ENCODE measurements at places on chromosomes 16 and 17.

DNA sequence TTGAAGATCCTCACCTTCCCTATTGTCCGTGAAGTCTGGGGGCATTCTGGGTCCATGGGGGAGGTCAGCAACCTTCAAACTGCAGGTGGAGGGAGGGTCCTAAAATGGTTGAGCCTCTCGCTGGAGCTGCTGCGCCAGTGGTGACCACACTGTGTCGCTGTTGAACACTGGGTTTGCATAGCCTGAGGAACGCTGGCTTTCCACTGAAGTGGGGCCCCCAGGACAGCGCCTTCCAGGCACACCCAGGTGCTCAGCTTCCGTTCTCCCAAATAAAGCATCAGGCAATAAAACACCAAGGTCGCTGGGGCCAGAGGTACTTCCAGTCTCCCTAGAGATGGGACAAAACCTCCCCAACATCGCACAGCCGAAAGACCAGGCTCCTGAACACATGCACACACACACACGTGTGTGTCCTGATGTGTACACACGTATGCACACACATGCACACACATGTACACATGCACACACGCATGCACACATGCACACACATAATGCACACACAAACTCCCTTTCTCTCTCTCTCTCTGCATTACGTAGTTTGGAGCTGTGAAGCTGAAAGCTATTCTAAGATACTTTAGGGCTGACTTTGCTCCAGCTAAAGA, 120.6 kb downstream of the IRF8 start:
- DNase-seq: no peak

DNA sequence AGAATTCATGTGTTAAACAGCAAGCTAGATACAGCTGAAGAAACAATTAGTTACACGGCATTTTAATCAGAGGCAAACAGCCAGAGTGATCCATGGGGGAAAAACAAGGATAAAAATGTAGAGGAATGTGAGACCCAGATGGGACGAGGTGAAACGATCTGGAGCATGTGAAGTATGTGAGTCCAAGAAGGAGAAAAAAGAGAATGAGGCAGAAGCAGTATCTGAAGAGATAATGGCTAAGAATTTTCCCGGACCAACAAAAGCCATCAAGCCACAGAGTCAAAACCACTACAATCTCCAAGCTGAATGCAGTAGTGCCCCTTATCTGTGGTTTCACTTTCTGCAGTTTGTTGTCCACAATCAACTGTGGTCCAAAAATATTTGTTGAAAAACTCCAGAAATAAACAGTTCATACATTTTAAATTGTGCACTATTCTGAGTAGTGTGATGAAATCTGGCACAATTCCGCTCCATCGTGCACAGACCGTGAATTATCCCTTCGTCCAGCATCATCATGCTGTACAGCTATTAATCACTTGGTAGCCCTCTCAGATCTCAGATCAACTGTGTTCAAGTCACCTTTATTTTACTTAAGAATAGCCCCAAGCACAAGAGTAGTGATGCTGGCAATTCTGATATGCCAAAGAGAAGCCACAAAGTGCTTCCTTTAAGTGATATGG, 18.8 kb downstream of the MYH10 start:
- DNase-seq: no peak

DNA sequence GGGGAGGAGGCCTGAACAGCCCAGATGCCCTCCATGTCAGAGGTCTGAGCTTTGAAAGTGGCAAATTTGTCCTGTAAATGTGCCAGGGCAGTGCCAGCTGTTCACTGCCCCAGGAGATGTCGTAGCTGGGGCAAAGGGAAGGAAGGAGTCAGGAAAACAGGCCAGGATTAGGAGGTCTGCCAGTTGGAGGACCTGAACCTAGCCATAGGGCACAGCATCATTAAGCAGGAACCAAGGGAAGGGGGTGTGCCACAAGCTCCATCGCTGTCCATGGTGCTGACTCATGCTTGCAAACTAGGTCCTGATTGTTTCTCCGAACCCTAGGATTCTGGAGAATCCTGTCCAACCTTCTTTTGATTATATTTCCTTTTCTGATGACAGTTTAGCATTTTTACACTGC, 124.2 kb downstream of the TMEM132E start:
- no peak for DNase-seq

- DNase-seq: no peak
Observed at GRCh38 chr17:29603109-29603674, 10.3 kb downstream of the ANKRD13B start.

DNA sequence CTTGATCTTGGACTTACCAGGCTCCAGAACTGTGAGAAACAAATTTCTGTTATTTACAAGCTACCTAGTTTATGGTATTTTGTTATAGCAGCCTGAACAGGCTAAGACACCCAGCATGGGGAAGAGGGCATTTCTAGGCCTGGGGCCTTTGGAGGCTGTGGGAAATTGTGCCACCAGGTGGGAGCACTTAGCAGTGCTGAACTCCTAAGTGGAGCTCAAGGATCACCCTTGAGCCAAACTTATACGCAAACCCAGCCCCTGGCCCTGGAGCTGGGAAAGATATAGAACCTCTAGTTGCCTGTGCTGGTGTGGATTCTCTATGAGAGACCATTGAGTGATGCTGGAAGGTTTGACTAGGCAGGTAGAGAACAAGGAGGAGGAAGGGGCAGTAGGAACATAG, 36.1 kb downstream of the MIS12 start:
- DNase-seq: no peak

DNA sequence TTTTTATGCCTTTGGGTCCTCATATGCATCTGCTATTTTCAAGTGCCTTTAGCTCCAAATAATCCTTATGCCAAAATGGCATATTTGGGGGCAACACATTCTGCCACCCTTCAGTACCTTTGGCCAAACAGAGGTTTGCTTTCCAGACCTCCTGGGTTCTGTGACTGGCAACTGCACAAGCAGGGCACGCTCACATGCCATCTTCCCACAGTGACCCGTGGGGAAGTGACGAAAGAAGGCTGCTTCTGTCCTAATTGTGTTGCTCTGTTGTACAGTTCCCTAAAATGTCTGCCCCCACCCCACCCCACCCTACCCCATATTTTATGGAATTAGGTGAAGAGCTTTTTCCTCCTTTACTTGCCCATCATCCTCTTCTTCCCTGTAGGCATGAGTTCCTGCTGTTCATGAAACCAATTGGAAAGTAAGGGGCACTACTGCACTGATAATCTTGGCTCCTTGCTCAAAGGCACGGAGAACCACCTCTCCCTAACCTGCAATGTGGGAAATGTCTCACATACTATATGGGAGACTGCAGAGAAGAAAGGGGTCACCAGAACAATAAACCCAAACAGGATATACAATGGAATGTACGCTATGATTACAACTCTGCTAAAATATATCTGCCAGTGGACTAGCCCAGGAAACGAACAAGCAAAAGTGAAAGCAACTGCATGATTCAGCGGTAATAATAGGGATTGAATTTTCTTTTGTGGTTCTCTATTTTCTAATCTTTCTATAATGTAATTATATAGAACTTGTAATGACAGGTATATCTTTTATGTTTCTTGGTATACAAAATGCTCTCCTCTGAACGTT, 3.3 kb upstream of the SLFN12L start:
- no peak for DNase-seq

- DNase-seq: no peak
Observed at GRCh38 chr17:20184977-20185619, 175.9 kb downstream of the SPECC1 start.

DNA sequence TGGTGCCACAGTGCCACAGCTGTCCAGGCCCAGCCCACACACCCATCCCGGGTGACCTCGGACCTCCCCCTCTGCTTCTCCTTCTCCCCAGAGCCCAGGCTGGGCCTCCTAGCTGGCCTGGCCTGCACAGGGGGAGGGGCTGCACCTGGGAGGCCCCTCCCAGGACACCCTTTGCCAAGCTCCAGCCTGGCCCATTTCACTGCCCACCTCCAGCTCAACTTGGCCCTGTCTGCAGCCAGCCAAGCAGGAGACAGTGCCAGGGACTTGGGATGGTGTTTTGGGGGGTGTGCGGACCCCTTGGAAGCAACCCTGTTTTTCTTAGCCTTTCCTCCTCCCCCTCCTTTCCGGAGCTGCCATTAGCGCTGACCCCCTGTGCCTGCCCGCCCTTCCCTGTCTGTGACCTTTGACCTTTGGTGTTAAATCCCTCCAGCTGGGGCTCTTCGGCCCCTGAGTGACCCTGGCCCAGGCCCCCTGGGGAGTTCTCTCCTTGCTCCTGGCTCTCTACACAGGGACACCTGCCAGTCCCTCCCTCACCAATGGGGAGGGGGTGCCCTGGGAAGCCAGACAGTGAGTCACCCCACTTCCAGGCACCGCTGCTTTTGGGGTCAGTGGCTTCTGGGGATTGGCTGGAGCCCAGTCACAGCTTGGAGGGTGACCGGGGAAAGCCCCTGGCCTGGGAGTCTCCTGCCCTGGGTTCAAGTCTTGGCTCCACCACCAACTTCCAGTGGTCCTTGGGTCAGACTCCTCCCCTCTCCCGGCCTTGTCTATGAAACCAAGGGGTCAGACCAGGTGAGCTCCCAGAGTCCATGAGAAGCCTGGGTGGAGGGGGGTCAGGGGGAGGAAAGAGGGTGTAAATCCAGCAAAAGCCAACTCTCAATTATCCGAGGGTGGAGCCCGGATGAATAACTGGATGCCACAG, 1.9 kb downstream of the GLIS2 start:
- no peak for DNase-seq

GRCh38 chr16:66325717-66326376, 40.6 kb upstream of the CDH5 start:
- DNase-seq: no peak

DNA sequence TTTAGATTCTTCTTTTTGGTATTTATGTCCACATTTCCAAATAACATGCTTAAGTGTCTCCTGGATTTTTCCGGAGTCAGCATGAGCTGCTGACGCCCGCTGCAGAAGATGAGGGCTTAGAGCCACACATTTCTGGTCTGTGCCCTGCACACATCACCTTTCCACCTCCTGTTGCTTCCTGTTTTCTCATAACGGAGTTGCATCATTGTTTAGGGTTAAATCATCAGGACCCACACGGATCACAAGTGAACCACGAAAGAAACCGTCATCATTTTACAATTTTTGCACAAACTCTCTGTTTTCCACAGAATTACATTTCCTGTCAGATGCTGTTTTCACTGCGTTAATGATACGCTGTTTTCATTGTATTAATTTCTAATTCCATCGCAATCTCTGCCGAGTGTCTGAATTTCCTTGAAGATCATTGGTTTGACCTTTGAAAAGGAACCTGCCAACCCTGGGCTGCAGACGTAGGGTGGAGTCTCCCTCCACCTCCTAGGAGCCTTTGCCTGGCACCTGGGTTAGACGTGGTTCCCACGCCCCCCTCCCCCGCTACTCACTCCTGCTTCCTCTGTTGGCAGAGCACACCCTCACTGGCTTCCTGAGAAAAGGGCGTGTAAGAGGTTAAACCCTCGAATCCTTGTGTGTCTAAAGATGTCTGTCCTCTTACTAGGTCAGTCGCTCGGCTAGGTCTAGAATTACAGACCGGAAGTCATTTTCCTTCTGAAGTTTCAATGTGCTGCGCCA, 68.2 kb downstream of the RNF213 start:
- DNase-seq: no peak

DNA sequence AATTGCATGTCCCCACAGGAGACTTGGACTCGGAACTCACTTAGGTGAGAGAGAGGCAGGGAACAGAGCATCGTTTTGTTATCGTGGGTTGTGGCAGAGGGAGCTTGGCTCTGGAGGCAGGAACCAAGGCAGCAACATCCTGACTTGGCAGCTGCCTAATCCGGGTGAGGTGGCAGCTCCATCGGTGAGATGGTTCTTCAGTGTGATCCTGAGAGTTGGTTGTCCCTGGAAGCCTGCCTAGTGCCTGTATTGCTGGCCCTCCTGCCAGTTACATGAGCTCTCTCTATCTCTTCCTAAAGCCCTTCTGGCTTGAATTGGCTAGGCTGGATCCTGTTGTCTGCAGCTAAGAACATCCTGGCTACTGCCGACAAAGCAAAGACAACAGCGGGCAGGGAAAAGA, 19.9 kb upstream of the SEC14L1 start:
- no peak for DNase-seq

- no peak for DNase-seq
Observed at GRCh38 chr17:61253937-61254574, 145.6 kb upstream of the TBX2 start.

- no peak for DNase-seq
Observed at GRCh38 chr16:31527734-31528274, at the start of gene AHSP. TSS of gene AHSP (plus strand) at chr16:31527900. CDS start at chr16:31528140, 240 bp downstream.

Measured in stimulated activated naive CD8-positive, alpha-beta T cell treated with anti-CD3 and anti-CD28 coated beads, Interleukin-15, amount 100 ng/mL, for 72 hours (primary cell).